NCI-H1048 (cell line): ENCODE measurements at places on chromosomes 16 and 17.

DNA sequence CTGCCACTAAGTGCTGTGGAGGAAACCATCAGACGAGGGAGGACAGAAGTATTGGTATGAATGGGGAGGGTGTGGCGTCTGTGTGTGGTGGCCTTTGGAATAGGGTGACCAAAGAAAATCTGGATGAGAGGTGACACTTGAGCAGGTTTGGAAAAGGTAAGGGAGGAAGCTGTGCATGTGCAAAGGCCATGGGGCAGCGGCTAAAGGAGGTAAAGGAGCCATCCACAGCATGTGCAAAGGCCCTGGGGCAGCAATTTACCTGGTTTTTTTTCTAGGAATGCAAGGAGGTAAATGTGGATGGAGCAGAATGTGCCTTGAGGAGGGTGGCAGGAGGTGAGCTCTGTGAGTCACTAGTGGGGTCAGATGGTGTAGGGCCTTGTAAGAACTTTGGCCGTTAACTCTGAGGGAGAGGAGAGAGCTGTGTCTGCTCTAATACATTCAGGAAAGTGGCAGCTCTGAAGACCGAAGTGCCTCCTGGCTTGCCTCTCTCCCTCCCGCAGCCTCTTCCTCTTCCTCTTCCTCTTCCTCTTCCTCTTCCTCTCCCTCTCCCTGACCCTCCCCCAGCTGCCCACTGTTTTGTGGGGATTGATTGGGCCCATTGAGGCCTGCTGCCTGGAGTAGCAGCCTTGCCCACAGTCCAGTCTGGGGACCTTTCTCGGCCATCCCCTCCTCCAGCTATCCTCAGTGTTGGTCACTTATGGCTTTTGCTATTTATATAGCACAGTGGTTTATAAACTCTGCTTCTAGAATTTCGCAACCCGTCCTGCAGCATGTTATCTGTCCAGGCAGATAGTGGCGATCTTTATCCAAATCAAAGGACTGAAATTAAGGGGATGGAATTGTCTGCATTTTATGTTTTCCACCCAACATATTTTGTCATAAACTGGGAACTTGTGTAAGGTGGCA lies 38.7 kb downstream of the CMIP start:
- no peak for DNase-seq

GRCh38 chr17:13047011-13047606 lies 29.3 kb upstream of the ELAC2 start:
- DNase-seq: no peak

- DNase-seq: no peak
Observed at GRCh38 chr16:49599281-49599680, 225.7 kb downstream of the C16orf78 start.

DNA sequence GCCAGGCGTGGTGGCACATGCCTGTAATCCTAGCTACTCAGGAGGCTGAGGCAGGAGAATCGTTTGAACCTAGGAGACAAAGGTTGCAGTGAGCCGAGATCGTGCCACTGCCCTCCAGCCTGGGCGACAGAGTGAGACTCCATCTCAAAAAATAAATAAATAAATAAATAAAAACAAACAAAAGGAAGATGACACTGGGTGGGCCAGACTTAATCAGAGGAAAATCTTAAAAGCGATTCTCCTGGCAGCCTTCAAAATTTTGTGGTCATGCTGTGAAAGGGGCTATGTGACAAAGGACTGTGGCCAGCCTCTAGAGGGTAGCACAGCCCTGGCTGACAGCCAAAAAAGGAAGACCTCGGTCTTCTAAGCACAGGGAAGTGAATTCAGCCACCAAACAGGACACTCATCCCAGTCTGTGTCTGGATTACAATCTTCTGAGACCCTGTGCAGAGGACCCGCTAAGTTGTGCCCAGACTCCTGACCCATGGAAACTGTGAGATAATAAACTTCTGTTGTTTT lies 391.1 kb downstream of the CNTNAP4 start:
- DNase-seq: no peak
